ENCODE measurements at places on chromosomes 12 and 14. TPM values are rescaled to one million over a fixed set of nuclear protein-coding genes. Genes with fewer than 3 reads are reported as not detected.
A peak's percentile ranks its signal among the peaks of the same experiment; 100 is the strongest.

Gene DPY19L2
- 13.9 TPM for total RNA-seq

- no peak for DNase-seq
Observed at GRCh38 chr14:59306775-59307174, 118.3 kb downstream of the DAAM1 start.

DNA sequence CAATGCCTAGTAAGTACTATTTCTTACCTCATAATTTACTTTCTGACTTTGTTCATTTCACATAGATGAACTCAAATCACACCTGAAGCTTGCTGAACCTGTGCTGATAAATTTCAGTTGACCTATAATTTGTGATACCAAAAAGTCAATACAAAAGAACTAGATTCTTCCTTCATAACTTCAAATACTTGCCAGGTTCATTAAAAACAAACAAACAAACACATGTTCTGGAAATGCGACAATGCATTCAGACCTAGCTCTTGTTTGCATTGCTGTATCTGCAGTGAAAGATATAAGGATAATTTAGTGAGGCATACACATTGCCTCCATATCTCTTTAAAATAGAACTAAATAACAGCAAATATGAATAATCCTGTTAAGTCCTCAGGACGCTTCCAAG is 221.3 kb downstream of the GXYLT1 start:
- no peak for DNase-seq

- no peak for DNase-seq
Observed at GRCh38 chr14:30864934-30865333, 9.4 kb upstream of the COCH start.

DNA sequence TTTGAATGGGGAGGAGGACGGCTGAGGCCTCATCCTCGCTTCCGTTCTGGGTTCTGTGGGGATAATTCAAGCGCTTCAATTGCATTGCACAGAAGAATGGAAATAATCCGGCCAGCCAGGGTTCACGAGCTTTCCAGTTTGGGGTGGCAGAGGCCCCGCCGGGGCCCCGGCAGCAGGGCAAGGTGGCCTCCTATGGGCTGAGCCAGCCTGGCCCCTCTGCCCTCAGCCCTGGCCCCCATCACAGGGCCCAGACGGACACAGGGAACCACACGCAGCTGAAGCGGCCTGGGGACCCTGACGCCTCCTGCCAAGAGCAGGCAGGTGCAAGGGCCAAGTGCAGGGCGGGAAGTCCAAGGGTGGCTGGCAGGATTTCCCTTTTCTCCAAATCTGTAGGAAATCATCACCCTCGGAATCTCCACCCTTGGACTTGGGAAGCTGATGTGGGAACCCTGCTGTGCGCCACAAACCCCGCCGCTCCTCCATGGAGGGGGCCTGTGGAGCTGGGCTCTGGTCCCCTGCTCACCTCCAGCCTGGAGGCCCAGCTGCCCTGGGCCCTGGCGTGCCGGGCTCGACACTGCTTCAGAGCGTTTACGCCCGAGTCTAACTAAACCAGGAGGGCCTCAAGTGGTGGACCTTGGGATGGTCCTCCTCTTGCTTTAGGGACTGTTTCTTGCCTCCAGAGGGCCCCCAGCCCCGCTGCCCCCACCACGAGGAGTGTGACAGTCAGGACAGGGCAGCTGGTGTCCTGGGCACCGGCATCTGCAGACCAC is 78.4 kb downstream of the MOK start:
- DNase-seq, result peak; percentile 63

Data from endodermal cell (in vitro differentiated cells).